ENCODE measurements at places on chromosomes 6 and 20. TPM values are rescaled to one million over a fixed set of nuclear protein-coding genes. Genes with fewer than 3 reads are reported as not detected.

Gene GINS1
- total RNA-seq = 29.4 TPM

Gene HLA-DRA
- total RNA-seq = not detected

Gene PKHD1
- total RNA-seq = not detected

Gene TREML2
- total RNA-seq = not detected

Gene ZSCAN9
- total RNA-seq = 7.8 TPM

Gene ZSCAN26
- 6.2 TPM for total RNA-seq

Gene B3GALT4
- 0.72 TPM for total RNA-seq

Gene HLA-DQB1
- not detected for total RNA-seq

Gene MLIP
- not detected for total RNA-seq

Gene PTK6
- 2.4 TPM for total RNA-seq
